ENCODE measurements at places on chromosomes 7 and 10.

- DNase-seq: no peak
Measured at GRCh38 chr7:84913731-84914130, 273.1 kb downstream of the SEMA3D start.

DNA sequence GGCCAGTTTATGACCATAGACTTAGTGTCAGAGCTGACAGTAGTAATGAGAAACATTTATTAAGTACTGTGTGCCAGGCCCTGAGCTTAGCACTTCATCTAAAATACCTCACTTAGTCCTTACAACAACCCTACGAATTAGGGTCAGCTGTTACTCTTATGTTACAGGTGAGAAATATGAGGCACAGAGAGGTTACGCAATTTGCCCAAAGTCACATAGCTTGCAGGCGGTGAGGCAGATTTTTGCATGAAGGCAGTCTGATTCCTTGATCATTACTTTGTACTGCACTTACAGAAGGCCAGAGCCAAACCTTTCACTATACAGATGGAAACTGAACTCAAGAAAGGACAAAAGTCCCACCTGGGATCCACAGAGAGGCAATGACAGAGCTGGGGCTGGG, 10.2 kb downstream of the CDH23 start:
- DNase-seq: no peak

GRCh38 chr7:105731042-105731441, 145.4 kb downstream of the ATXN7L1 start:
- DNase-seq: no peak

DNA sequence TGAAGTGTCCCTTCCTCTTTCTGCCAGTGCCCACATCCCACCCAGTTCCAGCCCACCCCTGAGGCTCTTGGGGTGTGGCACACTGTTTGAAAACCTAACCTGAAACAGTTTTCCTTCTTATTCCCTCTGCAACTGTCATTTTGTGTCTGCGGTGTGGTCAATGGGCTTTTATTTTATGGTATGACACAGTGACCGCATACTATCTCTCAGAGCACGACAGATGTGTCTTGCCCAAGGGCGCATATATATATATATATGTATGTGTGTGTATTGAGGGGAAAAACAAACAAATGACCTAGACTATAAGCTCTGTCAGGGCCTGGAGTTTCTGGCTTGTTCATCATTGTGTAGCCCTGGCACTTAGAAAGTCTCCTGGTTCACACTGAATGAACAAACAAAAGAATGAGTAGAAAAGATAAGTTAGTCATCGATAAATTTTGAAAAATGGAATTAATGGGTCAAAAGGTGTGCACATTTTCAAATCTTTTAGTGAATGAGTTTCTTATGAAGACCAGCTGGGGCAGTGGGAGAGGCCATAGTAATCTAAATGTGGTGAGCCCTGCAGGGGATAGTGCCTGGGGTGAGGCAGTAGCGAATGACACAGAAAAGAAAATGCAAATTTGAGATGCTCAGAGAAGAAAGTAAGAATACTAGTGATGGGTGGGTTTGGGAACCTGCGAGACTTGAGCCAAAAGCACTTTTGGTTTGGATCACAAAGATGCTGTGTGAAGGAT, 198.4 kb downstream of the SNX10 start:
- no peak for DNase-seq

- DNase-seq: peak; percentile 89
Measured at GRCh38 chr10:98425511-98426352, 10.8 kb upstream of the PYROXD2 start.

GRCh38 chr7:102300643-102301221, 14.1 kb downstream of the SH2B2 start:
- DNase-seq: no peak

GRCh38 chr10:20670579-20670978, 226.5 kb downstream of the NEBL start:
- no peak for DNase-seq

DNA sequence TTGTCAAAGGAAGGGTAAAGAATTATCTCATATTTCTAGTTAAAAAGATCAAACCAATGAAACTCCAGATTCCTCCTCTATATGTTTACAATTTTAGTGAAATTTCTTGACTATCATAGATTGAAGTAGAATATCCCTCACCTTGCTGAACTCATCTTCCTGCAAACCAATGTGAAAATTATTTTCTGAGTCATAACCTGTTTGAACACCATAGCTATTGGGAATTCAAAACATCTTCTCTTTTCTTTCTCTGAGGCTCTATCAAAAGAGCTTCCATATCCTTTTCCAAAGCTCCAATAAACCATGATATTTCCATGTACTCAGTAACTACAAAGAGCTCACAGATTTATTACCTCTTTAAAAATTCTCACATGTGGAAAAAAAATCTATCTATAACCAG, 134.3 kb downstream of the DOCK4 start:
- no peak for DNase-seq

- DNase-seq: no peak
Measured at GRCh38 chr7:63925262-63925625, 73.4 kb upstream of the ZNF722 start.

GRCh38 chr10:116590590-116591444, at the start of gene PNLIPRP1:
Gene PNLIPRP1 (plus strand): TSS chr10:116590959. CDS start chr10:116591130, 171 bp downstream.
- no peak for DNase-seq
